ENCODE measurements at places on chromosomes 7 and 10.

DNA sequence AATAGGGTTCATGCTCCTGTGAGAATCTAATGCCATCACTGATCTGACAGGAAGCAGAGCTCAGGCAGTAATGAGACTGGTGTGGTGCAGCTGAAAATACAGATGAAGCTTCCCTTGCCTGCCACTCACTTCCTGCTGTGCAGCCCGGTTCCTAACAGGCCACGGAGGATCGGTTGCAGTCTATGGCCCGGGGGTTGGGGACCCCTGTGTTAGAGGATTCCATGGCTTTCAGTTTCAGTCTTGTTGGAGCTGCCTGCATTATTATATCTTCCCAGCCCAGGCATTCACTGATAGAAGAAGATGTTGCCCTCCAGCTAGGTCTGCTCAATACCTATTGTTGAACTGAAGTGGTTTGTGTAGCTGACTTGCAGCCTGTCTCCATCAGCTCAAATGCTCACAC is 1298.8 kb downstream of the TYW1 start:
- DNase-seq = no peak

GRCh38 chr7:141263508-141263907 is 189.6 kb downstream of the TMEM178B start:
- no peak for DNase-seq

- DNase-seq = no peak
Observed at GRCh38 chr7:133804127-133804526, 323.0 kb upstream of the LRGUK start.

DNA sequence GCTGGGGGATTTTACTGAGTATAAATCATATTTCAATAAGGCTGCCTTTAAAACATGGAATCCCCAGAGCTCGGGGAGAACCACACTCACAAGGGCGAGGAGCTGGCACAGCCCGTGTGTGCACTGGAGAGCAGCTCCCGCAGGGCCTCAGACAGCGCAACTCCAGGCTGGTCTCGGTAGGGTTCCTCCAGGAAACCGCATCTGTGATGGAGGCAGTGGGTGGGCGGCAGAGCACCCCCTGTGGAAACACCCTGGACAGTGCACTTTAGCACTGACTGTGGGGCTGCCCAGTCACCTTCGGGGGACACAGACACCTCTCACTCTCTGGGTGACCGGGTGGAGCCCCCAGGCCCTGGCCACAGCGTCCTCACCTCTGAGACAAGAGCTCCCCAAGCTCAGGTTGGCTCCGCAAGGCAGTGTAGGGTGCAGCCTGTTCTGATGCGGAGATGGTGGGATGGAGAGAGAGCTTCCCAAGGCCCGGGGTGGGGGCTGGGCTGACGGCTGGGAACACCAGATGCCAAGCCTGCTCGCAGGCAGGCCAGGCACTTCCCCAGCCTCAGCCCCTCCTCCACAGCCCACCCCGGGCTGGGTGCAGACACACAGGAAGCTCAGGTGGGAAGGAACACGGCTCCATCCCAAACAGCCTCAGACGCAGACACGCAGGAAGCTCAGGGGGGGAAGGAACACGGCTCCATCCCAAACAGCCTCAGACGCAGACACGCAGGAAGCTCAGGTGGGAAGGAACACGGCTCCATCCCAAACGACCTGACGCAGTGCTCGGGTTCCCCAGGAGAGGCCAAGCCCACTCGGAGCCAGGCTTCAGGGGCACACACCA is 224.4 kb downstream of the MAD1L1 start:
- DNase-seq = no peak

GRCh38 chr10:68194290-68194689 is 37.6 kb downstream of the ATOH7 start:
- DNase-seq = no peak

GRCh38 chr7:155384751-155385150 is 73.2 kb upstream of the EN2 start:
- no peak for DNase-seq

All from activated naive CD8-positive, alpha-beta T cell treated with anti-CD3 and anti-CD28 coated beads, Interleukin-2, amount 50 U/mL, for 16 hours (primary cell).